ENCODE measurements at places on chromosomes 7 and 10.
A peak's percentile ranks its signal among the peaks of the same experiment; 100 is the strongest.

DNA sequence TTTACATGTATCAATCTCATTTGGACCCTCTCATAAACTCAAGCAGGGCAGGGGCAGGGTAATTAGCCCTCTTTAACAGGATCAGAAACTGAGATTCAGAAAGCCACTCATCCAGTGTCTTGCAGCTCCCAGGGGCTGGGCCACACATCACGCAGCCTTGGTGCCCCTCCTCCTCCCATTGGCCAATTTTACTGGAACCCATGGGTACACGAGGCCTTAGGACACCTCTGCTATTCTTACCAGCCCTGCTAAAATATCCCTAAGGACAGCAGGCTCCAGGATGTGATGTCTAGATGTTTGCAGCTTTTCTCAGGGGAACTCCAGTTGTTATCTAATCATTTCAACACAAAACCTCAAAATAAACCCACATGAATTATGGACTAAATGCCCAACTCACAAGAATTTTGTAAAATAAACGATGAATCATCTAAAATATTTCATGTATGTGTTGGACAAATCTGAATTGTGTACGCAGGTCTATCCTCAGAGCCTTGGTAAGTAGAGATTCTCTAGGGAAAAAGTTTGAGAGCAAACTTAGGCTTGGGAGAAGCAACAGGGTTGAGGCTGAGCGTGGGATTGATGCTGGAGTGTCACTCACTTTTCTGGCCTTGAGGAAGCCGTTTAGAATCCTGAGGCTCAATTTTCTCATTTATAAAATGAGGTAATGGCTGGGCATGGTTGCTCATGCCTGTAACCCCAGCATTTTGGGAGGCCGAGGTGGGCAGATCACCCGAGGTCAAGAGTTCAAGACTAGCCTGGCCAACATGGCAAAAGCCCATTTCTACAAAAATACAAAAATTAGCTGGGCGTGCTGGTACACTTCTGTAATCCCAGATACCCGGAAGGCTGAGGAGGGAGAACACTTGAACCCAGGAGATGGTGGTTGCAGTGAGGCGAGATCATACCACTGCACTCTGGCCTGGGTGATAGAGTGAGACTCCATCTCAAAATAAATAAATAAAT is 69.7 kb upstream of the TNS3 start:
- DNase-seq: peak; percentile 97

- DNase-seq: no peak
Measured at GRCh38 chr7:137890449-137890921, 43.7 kb upstream of the DGKI start.

DNA sequence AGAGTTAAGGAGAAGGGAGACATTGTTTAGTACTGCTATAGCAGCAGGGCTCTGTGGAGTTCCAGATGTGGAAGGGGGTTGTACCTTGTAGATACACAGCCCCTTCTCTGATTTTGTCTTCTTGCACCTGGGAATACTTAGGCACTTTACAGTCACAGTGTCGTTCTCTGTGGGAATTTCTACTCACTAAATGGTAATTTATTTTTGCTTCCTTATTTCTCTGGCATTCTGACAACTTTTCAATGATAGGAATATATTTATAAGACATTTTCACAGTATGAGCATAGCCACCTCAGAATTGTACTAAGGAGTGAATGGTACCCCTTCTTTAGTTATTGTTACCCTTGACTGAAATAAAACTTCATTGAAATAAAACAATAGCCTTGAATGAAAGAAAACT is 132.8 kb downstream of the SUGCT start:
- no peak for DNase-seq

- DNase-seq: no peak
Measured at GRCh38 chr7:108487646-108488045, 31.4 kb upstream of the NRCAM start.

DNA sequence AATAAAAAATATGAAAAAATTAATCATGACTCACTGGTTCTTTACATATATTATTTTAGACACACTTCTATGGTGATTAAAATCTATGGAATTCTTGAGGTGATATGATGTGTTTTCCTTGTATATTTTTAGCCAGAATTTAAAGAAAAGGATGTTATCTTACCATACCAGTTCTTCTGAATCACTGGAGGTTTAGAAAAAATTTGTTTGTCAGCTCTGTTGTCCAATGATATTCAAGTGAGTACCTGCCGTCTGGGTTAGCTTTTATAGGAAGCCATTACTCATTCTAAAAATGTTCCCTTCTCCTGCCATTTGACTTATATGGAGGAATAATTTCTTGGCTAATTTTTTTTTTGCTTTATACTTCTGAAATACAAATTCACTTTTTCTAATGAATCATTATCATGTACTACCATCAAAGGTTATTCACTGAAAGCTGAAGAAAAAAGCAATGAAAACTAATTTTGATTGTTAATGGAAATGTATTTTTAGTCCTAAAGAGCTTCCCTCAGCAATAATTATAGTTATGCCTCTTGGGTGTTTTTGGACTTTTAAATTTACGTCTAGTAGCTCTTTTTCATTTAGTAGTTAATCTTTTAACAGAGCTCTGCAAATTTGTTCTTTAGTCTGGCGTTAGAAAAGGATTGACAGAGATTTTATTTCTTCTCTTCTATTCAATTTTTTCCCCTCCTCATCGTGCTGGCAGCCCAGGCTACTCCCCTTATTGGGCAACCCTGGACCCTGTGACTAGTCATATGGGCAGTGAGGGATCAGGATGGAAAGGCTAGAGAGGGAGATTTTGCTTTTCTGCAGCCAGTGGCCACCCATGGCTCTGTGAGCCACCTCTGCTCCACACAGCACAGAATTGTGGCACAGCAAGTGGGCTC is 434.2 kb downstream of the LRMDA start:
- DNase-seq: no peak

All from Daoy (cell line).